ENCODE measurements at places on chromosomes 6 and 20.

DNA sequence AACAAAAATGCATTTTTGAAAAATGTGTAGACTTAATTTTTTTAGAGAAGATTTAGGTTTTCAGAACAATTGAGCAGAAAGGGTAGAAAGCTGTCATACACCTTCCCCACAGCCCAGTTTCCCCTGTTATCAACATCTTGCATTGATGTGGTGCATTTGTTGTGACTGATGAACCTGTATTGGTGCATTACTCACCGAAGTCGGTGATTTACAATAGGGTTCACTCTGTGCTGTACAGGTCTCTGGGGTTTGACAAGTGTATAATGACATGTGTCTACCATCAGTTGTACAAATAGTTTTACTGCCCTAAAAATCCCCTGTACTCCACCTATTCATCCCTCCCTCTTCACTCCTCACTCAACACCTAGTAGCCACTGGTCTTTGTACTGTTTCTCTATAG is 23.8 kb upstream of the ADIG start:
- no peak for DNase-seq

GRCh38 chr20:60857708-60858107 is 394.4 kb upstream of the CDH4 start:
- no peak for DNase-seq

- DNase-seq: no peak
Observed at GRCh38 chr20:62061851-62062423, 3.7 kb downstream of the TAF4 start.

DNA sequence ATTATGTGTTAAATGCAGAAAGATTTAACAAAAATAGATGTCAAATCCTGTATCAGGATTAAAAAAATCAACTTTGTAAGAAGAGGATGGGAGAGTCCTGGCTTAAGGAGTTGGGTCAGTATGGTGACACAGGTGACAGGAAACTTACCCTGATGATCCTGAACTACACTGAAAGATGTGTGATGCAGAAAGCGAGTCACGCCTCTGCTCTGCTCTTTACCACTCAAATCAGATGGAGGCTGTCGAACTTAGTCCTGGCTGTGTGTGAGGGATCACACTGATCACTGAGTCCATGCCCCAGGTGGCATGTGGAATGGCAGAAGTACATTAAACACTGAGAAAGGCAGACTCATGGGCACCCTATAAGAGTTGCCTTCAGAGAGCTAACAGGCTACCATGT is 92.9 kb downstream of the GJA10 start:
- no peak for DNase-seq

DNA sequence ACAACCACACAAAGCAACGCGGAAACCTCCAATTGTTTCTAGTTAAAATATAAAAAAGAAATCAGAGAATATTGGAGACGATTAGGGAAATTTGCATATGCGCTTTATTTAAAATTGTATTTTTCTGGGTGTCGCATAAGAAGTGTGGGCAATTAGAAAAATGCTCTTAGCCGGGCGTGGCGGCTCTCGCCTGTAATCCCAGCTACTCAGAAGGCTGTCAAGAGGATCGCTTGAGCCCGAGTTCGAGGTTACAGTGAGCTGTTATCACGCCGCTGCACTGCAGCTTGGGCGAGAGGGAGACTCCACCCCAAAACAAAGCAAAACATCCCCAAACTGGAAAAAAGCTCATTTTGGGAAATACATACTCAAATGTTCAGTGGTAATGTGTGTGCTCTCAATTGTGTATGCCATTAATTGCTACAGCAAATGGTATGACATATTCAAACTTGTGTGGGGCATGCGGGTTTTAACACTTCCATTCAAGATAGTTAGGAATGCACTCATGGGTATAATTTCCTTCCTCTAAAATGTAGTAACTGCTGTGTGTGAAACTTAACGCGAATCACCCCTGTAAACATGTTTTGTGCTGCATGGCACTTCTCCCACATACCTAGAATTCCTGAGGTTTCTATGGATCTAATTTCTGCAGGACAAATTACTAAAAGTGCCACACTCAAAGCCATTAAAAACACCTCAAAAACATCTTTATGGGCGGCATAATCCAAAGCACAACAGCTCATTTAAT is 54.7 kb upstream of the HFE start:
- no peak for DNase-seq

DNA sequence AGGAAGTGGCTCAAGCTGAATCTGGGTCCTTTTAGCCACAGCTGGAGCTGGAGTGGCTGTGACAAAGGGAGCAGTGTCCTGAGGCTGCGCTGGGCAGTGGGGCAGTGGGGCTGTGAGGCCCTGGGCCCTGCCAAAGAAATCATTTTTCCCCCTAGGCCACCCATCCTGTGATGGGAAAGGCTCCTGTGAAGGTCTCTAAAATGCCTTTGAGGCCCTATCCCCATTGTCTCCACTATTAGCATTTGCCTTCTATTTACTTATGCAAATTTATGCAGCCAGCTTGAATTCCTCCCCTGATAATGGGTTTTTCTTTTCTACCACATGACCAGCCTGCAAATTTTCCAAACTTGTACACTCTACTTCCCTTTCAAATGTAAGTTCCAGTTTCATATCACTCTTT is 539.2 kb downstream of the MEI4 start:
- no peak for DNase-seq

DNA sequence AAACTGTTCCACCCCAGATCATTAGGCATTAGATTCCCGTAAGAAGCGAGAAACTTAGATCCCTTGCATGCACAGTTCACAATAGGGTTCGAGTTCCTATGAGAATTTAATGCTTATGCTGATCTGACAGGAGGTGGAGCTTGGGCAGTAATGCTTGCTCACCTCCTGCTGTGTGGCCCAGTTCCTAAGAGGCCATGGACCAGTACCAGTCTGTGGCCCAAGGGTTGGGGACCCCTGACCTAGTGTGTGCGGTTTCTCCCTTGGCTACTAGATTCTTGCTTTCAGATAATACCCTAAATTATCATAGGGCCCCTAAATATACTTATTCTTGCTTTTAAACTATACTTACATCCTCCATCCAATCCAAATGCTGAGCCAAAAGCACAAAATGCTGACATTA is 1.9 kb upstream of the GPSM3 start:
- DNase-seq: no peak

DNA sequence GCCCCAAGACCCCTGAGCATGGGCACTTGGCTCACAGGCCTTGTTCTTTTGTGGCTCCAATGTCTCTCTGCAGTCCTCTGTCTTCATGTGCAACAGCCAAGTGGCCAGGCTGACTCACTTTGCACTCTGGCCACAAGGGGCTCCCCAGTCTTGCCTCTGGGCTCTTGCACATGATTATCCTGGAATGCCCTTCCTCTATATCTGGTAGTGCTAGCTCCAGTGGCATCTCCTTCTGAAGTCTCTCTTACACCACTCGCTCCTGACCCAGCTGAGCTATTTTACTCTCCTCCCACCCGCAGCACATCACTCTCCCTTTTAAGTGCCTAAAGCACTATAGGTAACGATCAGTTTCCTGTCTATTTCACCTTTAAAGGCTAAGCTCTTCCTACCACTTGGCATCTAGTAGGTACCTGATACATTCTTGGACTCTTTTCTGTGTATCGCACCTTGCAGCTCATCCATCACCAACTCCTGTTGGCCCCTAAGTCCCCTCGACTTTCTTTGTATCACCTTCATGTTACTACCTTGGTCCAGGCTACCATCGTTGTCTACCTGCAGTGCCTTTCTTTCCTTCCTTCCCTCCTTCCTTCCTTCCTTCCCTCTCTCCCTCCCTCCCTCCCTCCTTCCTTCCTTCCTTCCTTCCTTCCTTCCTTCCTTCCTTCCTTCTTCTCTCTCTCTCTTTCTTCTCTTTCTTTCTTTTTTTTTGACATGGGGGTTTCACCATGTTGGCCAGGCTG is 211.9 kb upstream of the RNF24 start:
- no peak for DNase-seq

DNA sequence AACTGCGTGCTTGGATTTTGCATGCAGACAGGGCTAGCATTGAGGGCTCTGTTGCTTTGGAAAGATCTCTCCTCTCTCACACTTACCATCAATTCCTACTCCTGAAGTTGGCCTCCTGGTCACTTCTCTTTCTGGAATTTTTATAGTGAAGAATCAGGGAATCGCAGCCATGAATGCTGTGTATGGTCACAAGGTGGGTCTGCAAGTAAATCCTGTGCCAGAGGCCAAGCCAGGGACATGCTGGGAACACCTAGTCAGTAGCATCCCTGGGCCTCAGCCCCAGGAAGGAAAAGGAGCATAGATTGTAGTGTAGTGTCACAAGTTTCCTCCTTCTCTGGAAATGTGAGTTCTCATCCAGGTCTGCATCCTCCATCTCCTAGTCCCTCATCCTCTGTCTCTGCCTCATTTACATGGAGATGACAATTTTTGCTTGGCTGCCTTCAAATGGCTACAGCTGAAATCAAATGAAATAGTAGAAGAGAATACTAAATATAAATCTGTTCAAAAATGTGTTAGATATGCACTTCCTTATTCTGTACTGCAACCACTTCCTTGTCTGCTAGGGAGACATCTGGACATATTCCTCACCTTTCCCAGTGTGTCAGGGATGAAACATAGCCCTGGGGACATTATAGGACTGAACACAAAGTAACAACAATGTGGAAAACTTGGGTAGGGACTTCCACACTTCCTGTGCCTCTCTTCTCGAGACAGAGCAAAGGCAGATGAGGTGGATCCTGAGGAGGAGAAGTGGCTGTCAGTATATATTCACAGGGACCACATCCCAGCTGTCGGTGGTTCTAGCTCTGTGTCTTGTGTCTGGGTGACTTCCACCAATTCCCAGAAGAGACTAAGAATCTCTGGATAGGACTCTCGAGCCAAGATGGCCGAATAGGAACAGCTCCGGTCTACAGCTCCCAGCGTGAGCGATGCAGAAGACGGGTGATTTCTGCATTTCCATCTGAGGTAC is 17.0 kb downstream of the CST9 start:
- DNase-seq: no peak

GRCh38 chr6:164753517-164753916 is 555.9 kb downstream of the C6orf118 start:
- no peak for DNase-seq

DNA sequence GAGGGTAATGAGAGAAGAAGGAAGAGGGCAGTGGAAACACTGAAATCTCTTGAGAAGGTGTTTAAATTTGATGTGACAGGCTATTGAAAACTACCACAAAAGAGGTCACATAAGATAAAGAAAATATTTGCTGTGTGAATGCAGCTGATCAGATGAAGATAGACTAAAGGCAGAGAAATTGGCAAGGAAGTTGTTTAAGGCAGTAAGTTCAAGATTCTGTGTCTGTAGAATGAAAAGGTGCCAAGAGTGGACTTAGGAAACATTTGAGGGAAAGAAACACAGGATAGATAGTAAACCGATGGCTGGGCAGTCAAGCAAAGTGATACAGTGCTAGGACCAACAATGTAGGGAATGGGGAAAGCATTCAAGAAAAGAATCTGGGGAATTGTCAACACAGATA is 332.3 kb upstream of the MARCKS start:
- no peak for DNase-seq

DNA sequence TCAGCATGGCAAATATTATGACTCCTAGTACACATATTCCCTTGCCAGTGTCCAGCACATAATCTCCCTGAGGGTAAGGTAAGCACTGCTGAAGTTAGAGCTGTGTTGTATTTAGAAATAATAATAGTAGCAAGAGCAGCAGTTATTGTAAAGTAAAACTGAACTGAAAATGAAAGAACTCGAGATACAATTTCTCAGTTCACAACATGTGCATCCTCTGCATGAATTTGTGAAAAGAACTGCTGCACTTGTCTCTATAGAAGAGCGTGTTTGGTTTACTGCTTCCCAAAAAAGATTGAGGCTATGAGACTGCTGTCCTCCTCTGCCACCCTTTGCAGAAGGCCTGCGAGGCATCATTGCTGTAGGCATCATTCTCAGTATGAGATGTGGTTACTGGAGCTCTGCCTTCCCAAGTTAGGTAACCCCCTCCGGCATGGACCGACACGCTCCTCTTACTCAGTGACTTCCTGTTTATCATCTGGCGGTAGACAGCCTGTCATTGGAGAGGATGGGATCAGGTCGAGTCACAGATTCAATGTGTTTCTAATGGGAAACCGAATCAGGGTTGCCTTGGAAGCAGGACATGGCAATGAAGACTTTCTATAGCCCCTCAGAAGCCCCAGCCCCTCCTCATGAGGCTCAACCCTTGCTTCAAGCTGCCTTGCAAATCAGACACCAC is 48.1 kb downstream of the SLC24A3 start:
- no peak for DNase-seq

DNA sequence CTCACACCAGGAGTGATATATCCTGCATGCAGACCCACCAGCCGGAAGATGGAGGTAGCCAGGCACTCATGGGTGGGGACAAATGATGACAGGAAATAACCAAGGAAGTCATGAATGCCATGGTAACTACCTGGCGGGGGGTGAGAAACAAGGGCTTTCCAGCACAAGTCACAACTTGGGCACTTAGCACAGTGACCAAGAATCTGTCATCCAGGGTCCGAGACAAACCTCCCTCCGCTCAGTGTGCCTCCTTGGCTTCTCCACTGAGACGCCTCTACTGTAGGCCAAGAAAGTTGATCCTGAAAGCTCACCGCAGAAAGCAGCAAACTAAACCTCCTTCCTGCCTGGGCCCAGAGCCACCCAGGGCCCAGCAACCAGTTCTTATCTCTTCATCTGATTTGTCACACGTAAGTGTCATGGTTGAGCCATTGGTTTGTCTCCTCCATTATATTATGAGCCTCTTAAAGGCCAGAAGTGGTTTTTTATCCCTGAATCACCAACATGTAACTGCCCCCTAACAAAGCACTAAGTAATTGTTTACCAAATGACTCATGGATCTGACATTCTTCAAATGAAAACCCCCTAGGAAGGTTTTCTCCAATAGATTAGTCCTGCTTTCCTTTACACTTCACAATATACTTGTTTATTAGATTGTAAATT is 84.3 kb upstream of the TAB2 start:
- no peak for DNase-seq

DNA sequence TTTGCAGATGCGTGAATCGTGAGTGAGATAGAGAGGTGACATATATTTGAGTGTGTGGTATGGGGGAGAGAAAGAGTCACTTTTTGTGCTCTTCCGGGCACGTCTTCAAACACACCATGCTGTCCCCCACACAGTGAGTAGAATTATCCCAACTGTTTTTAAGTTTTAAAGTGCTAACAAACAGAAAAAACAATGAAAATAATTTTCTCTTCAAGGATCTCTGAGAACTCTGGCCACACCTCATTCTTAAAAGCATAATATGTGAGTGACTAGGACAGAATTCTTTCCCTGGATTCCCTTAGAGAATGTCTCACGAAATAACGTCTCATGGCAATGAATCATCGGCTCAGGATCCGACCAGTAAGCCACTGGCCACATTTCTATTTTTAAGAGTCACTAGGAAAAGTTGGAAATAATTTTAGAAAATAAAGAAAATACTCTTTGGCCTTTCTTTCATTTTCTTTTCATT is 235.7 kb upstream of the ZNF217 start:
- no peak for DNase-seq

All from NCI-H1436 (cell line).